ENCODE measurements at places on chromosomes 7 and 10.
A peak's percentile ranks its signal among the peaks of the same experiment; 100 is the strongest.

DNA sequence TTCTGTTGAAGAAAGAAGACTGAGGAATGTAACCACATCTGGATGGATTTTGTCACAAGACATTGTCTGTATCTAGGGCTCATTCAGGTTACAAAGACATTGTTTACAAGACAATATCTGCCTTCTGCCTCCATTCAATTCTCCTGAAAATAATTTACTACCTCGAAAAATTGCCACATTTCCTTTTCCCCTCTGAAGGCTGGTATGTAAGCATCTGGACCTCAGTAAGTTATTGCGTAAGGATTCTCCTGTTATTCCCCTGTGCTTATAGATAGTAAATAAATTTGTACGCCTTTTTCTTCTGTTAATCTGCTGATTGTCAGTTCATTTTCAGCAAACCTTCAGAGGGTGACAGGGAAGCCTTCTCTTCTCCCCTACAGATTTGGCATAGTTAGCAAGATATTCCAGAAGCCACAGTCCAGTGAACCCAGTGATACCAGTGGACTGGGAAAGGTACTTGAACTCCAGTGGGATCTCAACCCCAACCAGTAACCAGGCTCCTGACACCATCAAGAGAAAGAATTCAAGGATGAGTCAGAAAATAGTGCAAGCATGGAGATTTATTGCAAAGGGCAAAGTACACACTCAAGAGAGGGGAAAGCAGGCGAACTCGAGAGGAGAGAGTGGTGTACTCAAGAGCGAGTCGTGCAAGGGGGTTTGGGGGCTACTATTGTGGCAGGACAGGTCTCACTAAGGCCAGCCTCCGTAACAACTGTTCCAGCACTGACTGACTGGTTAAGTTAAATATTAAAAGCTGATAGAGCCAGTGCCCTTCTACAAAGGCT is 706.9 kb upstream of the GHITM start:
- no peak for DNase-seq

- no peak for DNase-seq
These were observed 214.9 kb downstream of the KCNMA1 start for GRCh38 chr10:77422491-77423338.

DNA sequence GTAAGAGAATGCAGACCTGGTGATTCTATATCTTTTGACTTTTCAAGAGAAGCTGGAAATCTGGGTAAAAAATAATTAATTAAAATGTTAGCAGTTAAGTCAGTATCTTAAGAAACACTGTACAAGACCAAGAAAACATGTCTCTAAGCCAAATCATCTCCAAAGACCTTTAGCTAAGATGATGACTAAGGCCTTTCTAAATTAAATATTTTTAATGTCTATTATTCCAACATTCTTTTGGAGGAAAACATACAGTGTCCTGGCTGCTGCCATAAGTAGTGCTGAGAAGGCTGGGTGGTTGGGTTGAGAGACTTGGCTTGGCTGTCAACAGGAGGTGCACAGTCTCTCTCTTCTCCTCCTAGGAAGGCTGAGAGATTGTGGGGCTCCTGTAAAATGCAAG is 20.3 kb downstream of the STARD3NL start:
- DNase-seq = no peak

DNA sequence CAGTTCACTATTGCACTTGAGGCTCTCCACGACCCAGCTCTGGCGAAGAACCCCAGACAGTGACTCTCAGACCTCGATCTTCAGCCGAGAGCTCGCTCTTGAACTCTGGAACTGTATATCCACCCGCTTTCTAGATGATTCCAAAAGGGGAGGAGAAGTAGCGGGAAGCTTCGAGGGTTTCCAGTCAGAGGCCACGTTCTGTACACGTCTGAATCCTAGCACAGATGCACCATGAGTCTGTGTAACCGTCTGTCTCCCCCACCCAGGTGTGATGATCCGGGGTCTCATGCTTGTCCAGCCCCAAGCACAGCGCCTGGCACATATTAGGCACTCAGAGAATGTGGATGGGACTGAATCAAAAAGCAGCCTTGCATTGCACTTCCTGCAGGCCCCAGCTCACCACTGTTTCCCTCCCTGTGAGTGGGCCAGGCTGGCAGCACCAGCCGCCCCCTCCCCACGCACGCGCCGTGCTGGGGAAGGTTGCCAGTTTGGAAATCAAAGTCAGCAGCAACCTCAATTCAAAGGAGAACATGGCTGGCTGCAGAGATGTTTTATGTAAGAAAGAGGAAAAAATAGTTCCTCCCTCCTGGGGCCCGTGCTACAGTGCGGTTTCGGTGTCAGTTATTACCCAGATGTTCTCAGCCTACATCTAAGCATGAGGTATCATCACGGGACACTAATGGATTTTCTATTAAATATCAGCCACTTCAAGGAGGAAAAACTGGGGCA is 5.7 kb downstream of the GRID2IP start:
- DNase-seq = no peak

- peak; percentile 87 for DNase-seq
These were observed 11.7 kb upstream of the ZNF680 start for GRCh38 chr7:64574540-64575099.

- no peak for DNase-seq
These were observed 1254.4 kb upstream of the PHF14 start for GRCh38 chr7:9719303-9719702.

DNA sequence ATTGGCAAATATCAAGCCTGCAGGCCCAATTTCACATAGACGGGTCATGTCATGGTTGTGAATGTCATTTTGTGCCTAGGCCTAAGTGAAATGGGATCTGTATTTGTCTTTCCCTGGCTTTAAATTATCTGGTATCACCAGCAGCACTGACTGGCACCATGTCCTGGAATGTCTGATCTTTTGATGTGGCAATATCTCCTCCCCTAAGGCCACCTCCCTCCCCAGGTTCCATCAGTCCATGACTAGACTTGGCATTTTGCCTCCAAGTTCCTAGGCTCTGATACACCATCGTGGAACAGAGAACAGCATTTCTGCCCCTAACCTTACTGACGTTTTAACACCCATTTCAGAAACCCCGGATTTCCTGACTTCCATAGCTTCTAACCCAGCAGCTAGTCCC is 513.9 kb downstream of the GALNT17 start:
- no peak for DNase-seq

GRCh38 chr7:18558503-18558902 is 63.0 kb downstream of the HDAC9 start:
- no peak for DNase-seq

DNA sequence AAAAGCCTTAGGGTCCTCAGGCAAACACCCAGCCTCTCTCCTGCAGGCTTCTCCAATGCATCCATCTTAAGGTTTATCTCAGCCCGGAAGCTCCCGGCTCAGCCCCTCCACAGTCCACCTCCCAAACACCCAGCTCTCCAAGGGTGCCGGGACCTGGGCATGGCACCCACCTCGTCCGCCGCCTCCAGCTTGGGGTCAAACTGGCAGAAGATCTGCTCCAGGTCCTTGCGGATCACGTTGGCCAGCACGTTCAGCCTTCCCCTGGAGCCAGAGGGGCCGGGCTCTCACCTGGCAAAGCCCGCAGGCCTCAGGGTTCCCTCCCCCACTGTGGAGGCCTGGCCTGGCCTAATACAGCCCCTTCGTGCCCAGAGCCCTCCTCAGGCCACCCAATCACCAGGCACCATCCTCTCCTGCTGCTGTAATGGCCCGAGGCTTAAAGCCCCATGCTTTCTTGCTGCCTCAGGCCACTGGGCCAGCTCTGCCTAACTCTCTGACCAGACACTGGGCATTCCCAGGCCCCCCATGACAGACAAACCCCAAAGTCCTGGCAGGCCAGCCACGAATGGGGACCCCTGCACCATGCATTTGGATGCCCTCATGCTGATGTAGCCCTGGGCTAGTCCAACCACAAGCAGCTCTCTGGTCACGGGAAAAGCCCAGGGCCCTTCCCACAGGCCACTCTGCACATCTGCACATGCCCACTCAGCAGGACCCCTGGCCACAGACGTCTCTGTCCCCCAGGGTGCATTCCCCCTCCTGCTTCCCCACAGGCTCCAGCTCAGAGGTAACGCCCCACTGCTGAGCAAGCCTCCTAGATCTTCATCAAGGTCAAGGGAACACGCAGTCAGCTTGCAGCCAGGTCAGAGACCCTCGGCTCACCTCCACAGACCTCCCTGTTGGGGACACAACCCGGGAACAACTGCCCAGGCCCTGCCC is 12.3 kb downstream of the OGDHL start:
- DNase-seq = no peak

DNA sequence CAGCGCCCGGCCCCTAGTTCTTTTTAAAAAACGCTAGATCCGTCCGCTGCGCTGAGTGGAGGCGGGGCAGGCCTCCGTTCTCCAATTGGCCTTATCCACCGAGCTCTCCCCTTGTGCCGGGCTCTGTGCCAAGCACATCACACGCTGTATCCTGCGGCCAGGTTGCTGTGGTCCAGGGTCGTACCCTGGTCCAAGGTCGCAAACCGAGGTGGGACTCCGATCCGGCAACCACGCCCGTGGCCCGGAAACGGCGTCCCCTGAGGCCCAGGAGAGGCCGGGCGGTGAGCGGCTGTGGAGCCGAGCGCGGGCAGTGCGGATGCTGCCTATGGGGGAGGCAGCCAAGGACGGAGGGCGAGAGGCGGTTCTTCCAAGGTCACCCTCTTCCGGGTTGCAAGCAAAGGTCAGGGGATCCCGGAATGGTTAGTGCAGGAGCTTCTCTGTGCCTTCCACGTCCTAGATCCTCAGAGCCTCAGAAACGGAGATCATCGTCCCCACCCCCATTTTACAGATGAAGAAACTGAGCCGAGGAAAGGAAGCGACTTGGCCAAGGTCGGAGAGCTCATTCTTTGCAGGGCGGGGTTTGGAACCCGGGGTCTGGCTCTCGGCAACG is 72.4 kb upstream of the LRRC4 start:
- DNase-seq = peak; percentile 60

- peak; percentile 14 for DNase-seq
These were observed 129.8 kb upstream of the PPP1R3A start for GRCh38 chr7:114048386-114049235.

GRCh38 chr10:44878706-44879530 is 32.2 kb upstream of the TMEM72 start:
- peak; percentile 96 for DNase-seq

GRCh38 chr7:46257761-46258448 is 336.8 kb upstream of the IGFBP3 start:
- peak; percentile 85 for DNase-seq

- DNase-seq = no peak
These were observed 34.3 kb downstream of the FAM204A start for GRCh38 chr10:118307859-118308258.

DNA sequence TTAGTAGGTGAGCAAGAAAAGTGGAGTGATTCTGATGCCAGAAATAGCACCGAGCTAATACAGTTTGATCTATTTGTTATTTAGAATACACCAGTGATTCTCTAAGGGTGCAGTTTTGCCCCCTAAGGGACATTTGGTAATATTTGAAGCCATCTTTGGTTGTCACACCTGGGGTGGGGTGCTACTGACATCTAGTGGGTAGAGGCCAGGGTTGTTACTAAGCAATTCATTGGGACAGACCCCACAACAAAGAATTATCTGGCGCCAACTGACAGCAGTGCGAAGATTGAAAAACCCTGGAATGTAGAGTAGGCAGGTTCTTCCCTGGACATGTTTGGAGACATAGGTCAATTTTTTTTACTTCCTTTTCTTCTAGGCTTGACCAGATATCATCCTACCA is 14.6 kb downstream of the PALS2 start:
- DNase-seq = peak; percentile 4

- DNase-seq = peak; percentile 74
These were observed 65.4 kb downstream of the TACC2 start for GRCh38 chr10:122054048-122055025.

- no peak for DNase-seq
These were observed 11.2 kb downstream of the LUC7L2 start for GRCh38 chr7:139370943-139371313.

- no peak for DNase-seq
These were observed 13.0 kb downstream of the LHPP start for GRCh38 chr10:124474514-124475070.

DNA sequence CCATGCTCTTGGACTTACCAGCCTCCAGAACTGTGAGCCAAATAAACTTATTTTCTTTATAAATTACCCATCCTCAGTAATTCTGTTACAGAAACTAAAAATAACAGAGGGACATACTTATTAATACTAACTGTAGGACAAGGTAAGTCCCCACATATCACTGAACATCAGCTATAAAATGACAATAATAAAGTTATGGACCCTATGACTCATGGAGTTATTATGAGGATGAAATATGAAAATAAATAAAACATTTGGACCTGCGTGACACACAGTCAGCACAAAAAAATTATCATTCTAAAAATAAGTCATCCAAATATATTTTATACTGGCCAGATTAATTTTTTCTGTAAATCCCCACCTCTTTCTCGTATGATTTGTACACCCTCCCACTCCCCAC is 34.9 kb upstream of the ELAPOR2 start:
- DNase-seq = no peak

GRCh38 chr7:127066974-127067373 is 185.8 kb downstream of the GRM8 start:
- no peak for DNase-seq

- no peak for DNase-seq
These were observed 205.3 kb downstream of the HTR7 start for GRCh38 chr10:90652519-90652918.

GRCh38 chr10:69486922-69487730 is 35.9 kb downstream of the TSPAN15 start:
- DNase-seq = no peak

DNA sequence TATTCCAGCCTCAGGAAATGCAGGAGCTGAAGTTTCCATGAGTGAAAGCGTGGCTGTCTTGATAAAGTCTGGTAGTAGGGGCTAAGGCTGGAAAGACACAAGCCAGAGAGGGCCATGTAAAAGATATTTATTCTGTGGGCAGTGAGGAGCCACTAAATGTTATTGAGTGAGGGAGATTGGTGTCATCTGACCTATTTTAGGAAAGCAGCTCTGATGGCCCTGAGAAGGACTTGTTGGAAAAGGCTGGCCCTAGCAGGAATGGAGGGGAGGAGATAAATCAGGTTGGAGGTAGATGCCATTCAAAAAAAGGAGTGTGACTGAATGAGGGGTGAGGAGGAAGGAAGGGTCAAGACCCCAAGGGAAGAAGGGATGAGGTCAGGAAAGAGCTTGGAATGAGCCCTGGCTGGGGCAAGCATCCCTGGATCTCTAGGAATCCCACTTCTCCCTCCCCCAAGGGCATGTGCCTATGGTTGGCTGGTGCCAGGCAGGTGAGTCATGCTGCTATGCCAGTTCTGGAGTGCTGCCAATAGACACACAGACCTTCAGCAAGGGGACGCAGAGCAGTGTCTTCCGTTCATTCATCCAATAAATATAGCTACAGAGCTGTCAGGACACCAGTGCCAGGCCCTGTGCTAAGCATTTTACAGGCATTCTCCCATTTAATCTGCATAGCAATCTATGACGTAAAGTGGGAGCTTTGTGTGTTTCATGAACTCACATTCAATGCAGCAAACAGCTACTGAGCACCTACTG is 2.0 kb downstream of the ANKRD2 start:
- DNase-seq = peak; percentile 77

GRCh38 chr7:94338921-94339371 is 55.7 kb upstream of the COL1A2 start:
- DNase-seq = no peak

Measured in muscle of leg (tissue), 16 donors.